Stimulated activated CD8-positive, alpha-beta memory T cell treated with anti-CD3 and anti-CD28 coated beads, Interleukin-4, amount 100 ng/mL, for 4 hours (primary cell): ENCODE measurements at places on chromosomes 3 and 15.

DNA sequence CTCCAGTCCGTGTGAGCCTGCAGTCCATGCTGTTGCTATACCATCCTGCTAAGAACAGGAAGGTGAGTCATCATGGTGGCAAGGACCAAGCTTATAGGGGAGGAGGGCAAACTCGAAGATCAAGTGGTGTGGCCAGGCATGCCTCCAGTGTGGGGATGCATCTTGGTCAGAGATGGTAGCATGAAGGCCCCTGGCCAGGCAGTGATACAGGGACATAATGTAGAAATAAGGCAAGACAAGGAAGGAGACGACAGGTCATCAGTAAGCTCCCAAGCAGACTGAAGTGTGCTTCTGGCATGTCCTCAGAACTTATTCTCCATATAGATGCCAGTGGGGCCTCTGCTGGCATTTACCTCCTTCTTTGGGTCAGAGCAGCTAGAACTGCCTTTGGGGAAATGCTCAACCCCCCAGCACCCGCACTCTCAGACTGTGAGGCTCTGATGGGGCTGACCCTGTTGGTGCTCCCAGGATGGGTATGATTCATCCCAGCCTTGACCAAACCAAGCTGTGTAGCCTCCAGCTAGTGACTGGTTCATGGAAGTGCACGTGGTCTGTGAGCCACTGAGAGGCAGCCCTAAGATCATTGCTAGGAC lies 52.5 kb upstream of the ATP2B2 start:
- DNase-seq = no peak

- DNase-seq = no peak
These were observed 207.5 kb upstream of the ADAMTS9 start for GRCh38 chr3:64895106-64895990.

- no peak for DNase-seq
These were observed 43.6 kb upstream of the CTSH start for GRCh38 chr15:78988361-78988911.

DNA sequence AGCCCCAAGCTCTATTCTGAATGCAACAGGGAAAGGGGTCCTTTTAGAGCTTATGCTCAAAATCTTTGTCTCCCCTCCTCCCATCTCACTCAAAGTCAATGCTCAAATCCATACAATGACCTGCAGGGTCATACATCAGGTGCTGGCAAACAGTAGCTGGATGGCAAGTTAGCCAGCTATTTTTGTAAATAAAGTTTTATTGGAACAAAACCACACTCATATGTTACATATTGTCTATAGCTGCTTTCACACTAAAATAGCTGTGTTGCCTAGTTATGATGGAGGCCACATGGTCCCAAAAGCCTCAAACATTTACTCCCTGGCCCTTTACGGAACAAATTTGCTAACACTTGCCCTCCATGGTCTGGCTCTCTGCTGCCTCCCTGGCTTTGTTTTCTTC lies 1.8 kb upstream of the FAN1 start:
- no peak for DNase-seq

DNA sequence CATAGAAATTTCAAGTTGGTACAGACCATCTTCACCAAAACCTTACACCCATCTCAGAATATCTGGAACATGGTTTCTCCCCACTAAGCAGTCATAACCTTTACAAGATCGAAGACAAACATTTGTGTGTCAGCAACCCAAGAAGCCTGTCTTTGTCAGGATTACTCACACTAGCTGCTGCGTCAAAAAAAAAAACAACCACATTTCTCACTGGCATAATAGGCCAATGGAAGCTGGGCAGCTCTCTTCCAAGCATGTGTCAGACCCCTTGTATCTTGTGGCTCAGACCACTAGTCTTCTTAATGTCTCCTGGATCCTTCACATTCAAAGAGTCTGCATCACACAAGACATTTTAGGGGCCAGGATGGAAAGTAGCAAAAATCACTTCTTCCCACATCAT lies 266.9 kb upstream of the IGF1R start:
- no peak for DNase-seq
